Lung (tissue), 17 donors: ENCODE measurements at places on chromosomes 2 and 18. TPM values are rescaled to one million over a fixed set of nuclear protein-coding genes. Genes with fewer than 3 reads are reported as not detected.

GRCh38 chr2:219477815-219478214 lies 20.9 kb upstream of the GMPPA start:
- DNase-seq = peak; percentile 56

DNA sequence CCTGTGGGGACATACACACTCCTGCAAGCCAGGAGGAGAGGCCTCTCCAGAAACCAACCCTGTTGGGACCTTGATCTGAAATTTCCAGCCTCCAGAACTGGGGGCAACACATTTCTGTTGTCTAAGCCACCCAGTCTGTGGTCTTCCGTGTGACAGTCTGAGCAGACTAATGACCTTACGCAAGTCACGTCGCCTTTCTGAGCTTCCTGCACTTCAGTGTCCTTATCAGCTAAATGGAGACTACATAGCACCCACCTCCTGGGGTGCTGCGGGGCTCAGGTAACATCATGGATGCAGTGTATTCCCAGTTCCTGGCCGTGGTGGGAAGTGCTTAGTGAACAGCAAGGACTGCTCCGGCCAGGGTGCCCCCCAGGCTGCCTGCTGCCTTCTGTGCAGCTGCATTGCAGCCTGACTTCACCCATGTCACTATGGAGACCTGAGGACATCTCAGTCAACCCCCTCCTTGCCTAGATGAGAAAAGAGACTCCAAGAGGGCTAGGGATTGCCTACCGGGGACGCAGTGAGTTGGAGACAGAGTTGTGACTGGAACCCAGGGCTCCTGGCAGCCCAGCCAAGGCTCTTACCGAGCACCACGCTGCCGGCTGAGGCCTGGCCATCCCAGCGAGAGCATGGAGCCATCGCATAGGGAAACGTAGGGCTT lies 61.2 kb upstream of the FZD5 start:
- no peak for DNase-seq

The EFHD1 gene
- 2.2 TPM for total RNA-seq

- peak; percentile 75 for DNase-seq
Observed at GRCh38 chr2:126656431-126657147, 631 bp downstream of the GYPC start.

DNA sequence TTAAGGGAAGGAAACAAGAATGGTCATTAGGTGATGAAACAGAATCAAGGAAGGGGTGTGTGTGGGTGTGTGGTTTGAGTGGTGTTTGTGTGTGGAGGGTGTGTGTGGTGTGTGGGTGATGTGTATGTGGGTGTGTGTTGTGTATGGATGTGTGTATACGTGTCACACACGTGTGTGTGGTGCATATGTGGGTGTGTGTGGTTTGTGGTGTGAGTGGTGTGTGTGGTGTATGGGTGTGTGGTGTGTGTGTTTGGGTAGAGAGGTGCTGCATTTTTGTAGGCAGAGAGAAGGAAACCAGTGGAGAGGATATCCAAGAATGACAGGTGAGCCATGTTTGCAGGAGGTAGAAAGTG lies 1.1 kb upstream of the CEP192 start:
- DNase-seq = no peak

GRCh38 chr2:239602290-239603282 lies 201.8 kb upstream of the HDAC4 start:
- no peak for DNase-seq
